ENCODE measurements at places on chromosomes 12 and 14.

GRCh38 chr14:95830386-95830785 is 46.2 kb upstream of the TUNAR start:
- DNase-seq, result no peak

- no peak for DNase-seq
Measured at GRCh38 chr12:53978477-53979356, 4.0 kb upstream of the HOTAIR start.

DNA sequence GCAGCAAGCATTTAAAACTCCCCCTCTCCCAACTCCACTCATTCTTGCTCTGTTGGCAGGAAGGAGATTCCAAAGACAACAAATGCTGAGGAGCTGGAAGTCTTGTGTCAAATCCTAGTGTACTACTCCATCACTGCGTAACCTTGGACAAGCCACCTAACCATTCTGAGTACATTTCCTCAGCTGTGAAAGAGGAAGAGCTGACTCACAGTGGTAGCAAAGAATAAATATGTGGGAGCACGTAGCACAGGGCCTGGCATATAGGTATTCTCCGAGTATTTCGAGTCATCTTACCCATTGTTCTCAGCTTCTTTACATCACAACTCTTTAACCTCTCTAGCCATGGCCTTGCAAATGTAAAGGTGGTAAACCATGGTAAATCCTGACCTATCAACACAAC is 28.7 kb downstream of the EGLN3 start:
- DNase-seq, result peak; percentile 50

DNA sequence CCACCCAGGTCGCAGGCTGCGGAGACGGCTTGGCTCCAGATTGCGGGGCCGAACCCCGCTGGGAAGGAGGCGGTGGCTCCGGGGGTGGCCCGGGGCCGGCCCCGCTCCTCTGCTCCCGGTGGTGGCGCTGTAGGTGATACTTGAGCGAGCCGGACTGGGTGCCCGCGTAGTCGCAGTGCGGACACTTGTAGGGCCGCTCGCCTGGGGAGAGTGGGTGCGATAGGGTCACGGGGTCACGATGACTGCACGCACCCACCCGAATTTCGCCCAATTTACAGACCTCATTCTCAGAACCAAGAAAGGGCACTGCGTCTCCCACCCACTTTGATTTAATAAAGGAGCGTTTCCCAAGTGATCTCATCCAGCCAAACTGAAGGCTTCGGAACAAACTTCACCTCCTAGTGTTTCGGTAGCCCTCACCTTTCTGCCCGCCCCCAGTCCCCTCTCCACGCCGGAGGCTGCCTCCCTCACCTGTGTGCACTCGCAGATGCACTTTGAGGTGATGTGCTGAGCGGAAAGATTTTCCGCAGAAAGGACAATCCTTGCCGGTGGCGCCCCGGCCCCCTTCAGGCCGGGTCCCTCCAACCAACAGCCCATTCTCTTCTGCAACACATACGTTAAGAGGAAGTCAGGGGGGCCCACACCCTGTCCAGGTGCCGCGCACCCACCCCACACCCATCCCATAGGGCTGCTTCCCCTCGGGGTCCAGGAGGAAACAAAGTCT is 7.4 kb downstream of the ZNF219 start:
- DNase-seq, result no peak

DNA sequence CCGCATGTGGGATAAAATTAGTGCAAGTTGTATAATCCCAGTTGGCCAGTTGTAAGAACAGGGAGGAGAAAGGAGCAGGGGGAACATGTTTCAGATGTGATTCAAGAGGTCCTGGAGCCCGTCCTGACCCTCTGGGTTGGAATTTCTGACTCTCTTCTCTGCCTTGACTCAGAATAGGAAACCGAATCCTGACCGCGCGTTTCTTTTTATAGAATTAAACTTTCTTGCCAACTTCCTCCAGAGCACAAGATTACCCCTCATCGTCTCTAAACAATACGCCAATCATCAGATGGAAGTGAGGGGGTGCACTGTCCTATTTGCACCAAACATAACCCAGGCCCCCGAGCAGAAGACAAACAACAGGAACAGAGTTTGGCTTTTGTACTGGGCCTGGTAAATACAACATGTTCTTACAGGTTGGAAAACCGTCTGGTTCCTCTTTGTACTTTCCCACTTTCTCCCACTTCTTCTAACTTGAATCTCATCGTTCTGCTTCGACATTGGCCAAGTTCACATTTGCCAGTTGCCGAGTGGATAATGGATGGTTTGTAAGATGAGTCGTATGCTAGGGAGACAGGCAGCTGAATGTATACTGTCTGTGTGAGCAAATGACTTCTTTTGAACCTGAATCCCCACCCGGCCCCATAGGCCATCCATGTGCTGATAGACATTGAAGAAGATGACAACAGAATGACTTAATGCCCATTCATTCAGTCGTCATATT is 42.6 kb upstream of the MED13L start:
- peak; percentile 97 for DNase-seq

GRCh38 chr12:128844031-128844635 is 9.1 kb upstream of the GLT1D1 start:
- DNase-seq, result no peak

GRCh38 chr14:72850360-72850759 is 43.5 kb downstream of the DPF3 start:
- no peak for DNase-seq

DNA sequence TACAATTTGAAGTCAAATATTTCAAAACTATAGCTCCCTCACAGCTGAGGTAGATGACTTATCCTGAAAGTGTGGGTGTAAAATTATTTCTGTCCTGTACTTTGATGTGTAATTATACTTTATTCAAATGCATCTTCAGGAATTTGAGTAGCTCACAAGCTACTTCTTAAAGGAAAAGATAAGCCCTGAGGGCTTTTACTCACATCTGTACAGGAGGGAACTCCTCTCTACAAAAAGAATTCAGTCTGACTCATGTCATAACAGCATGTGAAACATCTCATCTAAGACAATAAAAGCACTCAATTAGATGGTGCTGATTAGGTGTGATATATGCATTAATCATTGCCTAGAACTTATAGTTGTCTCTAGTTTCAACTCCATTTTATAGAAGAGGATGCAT is 452.0 kb downstream of the PRKD1 start:
- DNase-seq, result no peak

DNA sequence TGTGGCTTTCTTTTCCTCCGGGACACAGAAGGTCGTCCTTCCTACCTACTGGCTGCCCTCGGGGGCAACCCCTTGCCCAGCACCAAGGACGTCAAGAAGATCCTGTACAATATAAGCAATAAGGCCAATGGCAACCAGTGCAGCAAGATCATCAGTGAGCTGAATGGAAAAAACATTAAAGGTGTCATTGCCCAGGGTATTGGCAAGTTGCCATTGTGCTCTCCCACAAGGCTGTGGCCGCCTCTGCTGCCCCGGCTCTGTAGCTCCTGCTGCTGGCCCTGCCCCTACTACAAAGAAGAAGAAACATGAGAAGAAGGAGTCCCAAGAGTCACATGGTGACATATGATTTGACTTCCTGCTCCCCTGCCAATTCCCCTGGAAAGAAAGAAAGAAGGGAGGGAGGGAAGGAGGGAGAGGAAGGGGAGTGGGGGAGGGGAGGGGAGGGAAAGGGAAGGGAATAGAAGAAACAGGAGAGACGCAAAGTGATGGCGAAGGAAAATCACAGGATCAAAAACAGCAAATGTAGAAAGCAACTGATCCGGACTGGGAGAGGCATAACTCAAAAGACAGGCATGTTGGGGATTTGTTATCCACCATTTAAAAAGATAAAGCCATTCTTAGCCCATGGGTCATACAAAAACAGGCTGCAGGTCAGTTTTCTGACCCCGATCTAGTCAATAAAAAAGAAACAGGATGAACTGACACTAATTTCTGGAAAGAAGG is 61.3 kb upstream of the RESF1 start:
- DNase-seq, result peak; percentile 35

GRCh38 chr12:49292729-49293055 is 2.3 kb upstream of the PRPH start:
- DNase-seq, result no peak

DNA sequence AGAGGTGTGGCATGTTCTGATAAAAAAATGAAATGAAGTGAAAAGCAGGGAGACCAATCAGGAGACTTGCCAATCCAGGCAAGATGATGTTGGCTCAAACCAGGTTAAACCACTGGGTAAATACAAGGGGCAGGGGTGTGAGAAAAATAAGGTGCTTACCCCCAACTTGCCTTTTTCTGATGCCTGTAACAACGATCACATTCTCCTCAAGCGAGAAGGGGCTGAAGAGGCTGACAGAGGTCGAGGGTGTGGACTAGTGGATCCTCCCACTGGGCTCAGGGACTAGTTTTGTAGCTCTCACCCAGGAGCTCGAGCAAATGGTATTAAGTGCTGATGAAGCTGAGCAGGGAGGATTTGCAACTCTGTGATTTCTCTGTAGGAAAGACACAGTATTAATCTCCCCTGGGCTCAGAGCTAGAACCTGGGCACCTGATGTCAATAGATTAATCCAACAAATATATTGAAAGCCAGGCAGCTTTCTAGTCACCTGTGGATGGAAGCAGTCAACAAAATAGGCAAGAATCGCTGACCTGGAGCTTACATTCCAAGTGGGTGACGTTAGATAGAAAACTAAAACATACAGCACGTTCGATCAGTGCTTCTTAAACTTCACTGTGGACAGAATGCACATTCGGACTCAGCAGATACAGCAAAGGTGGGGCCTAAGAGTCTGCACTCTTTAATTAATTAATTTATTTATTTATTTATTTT is 15.2 kb upstream of the EAPP start:
- no peak for DNase-seq

- DNase-seq, result no peak
Measured at GRCh38 chr14:53790731-53791500, 165.7 kb downstream of the BMP4 start.

DNA sequence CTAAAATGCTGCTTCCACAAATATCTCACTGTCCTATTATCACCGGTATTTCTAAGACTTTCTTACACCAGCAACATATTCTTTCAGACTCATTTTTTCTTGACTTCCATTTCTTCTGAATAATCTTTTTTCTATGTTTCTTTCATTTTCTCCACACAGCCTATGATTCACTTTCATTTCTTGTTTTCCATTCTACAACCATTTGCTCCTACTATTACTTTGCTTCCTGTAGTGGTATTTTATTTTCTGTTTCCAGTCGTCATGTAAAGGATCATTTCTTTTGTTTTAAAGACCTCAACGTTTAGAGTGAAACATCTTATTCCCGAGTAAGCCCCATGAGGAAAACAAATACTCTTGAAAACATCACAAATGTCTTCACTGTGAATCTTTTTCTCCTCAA is 182.2 kb upstream of the MDGA2 start:
- no peak for DNase-seq

- no peak for DNase-seq
Measured at GRCh38 chr14:69664865-69665526, 53.6 kb downstream of the SUSD6 start.

- DNase-seq, result no peak
Measured at GRCh38 chr12:76152181-76152807, 67.8 kb upstream of the NAP1L1 start.

DNA sequence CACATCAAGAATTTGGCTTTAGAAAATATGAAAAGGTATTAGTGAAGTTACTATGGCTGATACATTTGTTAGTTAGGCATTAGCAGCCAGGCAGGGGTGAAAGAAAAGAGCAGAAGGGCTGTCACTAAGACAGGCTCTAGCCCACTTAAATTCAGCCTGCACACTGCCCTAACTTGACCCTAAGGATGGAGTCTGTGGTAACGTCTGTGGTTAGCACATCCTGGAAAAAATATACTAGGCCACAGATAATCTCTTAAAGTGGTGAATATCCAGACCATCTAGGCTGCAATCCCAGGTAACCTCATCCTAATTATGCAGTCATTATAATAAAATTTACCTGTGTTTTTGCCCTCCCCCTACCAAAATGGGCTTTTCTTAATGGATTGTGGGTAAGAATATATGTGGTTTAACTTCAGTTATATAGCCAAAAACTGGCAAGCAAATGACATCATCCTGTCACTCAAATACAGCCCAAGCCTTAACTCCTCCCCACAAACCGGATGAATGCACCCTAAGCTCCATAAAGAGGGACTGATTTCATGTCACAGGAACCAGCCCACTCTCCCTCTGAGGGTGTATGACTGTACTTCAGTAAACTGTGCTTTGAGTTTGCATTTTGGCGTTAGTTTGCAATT is 440.9 kb downstream of the LRFN5 start:
- peak; percentile 22 for DNase-seq
